ENCODE measurements at places on chromosomes 2 and 18. TPM values are rescaled to one million over a fixed set of nuclear protein-coding genes. Genes with fewer than 3 reads are reported as not detected.

The UGT1A10 gene
- total RNA-seq = not detected

The RTP5 gene
- not detected for total RNA-seq

The ACTG2 gene
- total RNA-seq = 191 TPM

The CYTIP gene
- 0.64 TPM for total RNA-seq

The MGAT4A gene
- 0.38 TPM for total RNA-seq

The RAB6D gene
- total RNA-seq = 0.10 TPM

The SAG gene
- total RNA-seq = not detected

The C1QL2 gene
- not detected for total RNA-seq

The ST8SIA3 gene
- total RNA-seq = not detected

The MPP4 gene
- total RNA-seq = 0.83 TPM

DNA sequence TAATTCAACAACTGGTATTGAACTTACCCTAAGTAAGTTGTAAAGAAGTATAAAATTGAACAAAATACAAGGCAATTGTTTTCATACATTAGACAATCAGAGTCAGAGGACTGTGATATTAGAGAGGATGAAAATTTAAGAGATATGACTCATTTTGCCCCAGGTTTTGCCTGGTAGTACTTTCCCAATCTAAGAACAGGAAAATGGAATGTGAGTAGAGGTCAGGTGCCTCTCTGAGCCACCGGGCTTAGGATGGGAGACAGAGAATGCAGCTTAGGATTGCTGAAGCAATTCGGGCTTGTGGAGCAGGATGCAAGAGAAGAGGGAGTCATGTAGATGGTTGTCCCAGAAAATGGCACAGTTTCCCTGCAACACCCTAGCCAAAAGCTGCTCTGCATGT, 219.7 kb upstream of the CHST9 start:
- H3K4me3 ChIP-seq = no peak overlapping the region
- H3K27me3 ChIP-seq = peaks cover 3% of the 10 kb centered on the region
- no peak overlapping the region for H3K27ac ChIP-seq
- DNase-seq = no peak

GRCh38 chr2:201118961-201119854, 3.2 kb downstream of the CFLAR start:
- H3K4me1 ChIP-seq = peaks cover 42% of the 10 kb centered on the region
- peak overlapping the region; percentile 98 for H3K27ac ChIP-seq
- H3K27me3 ChIP-seq = no peaks in the 10 kb centered on the region
- peak overlapping the region; percentile 89 for H3K4me3 ChIP-seq
- no peak for DNase-seq

DNA sequence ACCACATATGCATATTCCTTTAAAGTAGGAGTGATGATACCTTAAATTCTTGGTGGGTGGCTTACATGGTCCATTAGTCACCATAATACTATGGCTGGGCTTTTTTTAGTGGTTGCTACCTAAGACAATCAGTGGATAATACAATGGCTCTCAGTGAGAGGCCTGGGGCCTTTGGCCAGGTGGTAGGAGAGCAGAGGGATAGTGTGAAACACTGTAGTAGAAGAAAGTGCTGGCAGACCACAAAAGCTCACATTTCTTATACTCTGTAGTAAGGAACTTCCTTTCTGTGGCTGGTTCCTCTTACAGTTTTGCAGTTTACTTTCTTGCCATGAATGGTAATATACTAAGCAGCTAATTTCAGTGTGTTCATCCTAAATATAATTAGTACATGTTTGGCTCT, 583.5 kb downstream of the XIRP2 start:
- no peaks in the 10 kb centered on the region for H3K4me1 ChIP-seq
- no peak for DNase-seq
- no peak overlapping the region for H3K4me3 ChIP-seq
- H3K36me3 ChIP-seq = no peaks in the 10 kb centered on the region
- no peak overlapping the region for H3K27ac ChIP-seq

GRCh38 chr18:48917579-48918517, 32.9 kb downstream of the SMAD7 start:
- peak overlapping the region; percentile 77 for H3K27ac ChIP-seq
- H3K4me3 ChIP-seq = no peak overlapping the region

GRCh38 chr2:11310212-11310611, 34.2 kb downstream of the ROCK2 start:
- H3K27ac ChIP-seq = peak overlapping the region; percentile 86
- no peak overlapping the region for H3K4me3 ChIP-seq
- no peak for DNase-seq
- peaks cover 60% of the 10 kb centered on the region for H3K4me1 ChIP-seq
- no peaks in the 10 kb centered on the region for H3K27me3 ChIP-seq

GRCh38 chr2:9781252-9781651, 62.0 kb upstream of the TAF1B start:
- no peaks in the 10 kb centered on the region for H3K4me1 ChIP-seq
- no peaks in the 10 kb centered on the region for H3K36me3 ChIP-seq
- peaks cover 13% of the 10 kb centered on the region for H3K27me3 ChIP-seq
- no peak for DNase-seq

DNA sequence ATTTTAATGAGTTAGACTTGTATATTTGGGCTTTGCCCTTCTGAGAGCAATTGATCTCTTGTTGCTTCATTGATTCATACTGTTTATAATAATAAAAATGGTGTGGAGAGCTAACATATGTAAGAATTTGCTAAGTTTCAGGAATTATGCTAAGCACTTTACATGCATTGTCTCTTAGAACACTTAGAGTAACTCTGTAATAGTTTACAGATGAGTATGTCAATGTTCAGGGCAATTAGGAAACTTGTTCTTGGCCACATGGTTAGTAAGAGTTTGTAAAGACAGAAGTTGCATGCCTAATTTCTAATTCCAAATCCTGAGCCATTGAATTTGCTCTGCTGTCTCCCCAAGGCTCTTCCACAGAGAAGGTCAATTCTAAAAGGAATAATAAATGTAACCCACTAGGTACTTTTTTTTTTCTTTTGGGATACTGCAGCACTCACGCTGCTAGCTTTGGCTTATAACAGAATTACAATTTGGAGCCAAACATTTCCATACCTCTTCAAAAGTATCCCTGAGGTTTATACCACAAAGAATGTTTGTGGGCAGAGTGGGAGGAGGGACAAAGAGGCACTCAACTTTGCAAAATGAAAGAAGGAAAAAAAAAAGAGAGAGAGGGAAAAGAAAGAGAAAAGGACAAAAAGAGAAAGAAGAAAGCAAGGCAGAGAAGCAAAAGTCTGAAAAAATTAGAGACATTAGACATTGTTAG, 232.4 kb downstream of the CALCRL start:
- peaks cover 2% of the 10 kb centered on the region for H3K27me3 ChIP-seq
- no peaks in the 10 kb centered on the region for H3K36me3 ChIP-seq
- H3K4me1 ChIP-seq = no peaks in the 10 kb centered on the region
- H3K4me3 ChIP-seq = no peak overlapping the region

GRCh38 chr2:141601511-141602152, 529.2 kb downstream of the LRP1B start:
- no peaks in the 10 kb centered on the region for H3K27me3 ChIP-seq
- DNase-seq = no peak
- H3K4me3 ChIP-seq = no peak overlapping the region
- no peaks in the 10 kb centered on the region for H3K36me3 ChIP-seq

GRCh38 chr2:129565551-129566109, 413.8 kb upstream of the RAB6C start:
- H3K27me3 ChIP-seq = no peaks in the 10 kb centered on the region
- no peaks in the 10 kb centered on the region for H3K36me3 ChIP-seq
- DNase-seq = no peak
- H3K27ac ChIP-seq = no peak overlapping the region

DNA sequence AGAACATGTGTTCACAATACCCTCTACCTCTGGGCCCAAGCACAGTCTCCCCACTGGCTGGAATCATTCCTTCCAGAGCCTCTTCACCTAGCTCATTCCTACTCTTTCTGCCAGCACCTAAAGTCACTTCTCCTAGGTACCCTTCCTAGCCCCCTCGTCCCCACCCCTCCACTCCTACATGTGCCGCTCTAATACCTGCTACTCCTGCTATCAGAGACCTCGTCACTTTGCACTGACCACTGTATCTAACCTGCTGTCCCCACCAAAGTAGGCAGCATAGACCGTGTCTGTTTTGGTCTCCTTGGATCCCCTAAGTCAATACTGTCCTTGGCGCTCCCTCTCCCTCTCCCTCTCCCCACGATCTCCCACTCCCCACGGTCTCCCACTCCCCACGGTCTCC, 53.2 kb upstream of the PKDCC start:
- peaks cover 56% of the 10 kb centered on the region for H3K4me1 ChIP-seq
- no peak overlapping the region for H3K4me3 ChIP-seq
- DNase-seq = no peak
- no peaks in the 10 kb centered on the region for H3K27me3 ChIP-seq
- H3K27ac ChIP-seq = no peak overlapping the region

- peak overlapping the region; percentile 100 for H3K27ac ChIP-seq
- no peak for DNase-seq
- H3K4me1 ChIP-seq = peaks cover 32% of the 10 kb centered on the region
- H3K4me3 ChIP-seq = peak overlapping the region; percentile 99
- H3K27me3 ChIP-seq = no peaks in the 10 kb centered on the region
These were observed 403 bp downstream of the PNO1 start for GRCh38 chr2:68158134-68158447.

- no peak overlapping the region for H3K4me3 ChIP-seq
- no peak for DNase-seq
- H3K27ac ChIP-seq = no peak overlapping the region
- peaks cover 65% of the 10 kb centered on the region for H3K4me1 ChIP-seq
- H3K36me3 ChIP-seq = no peaks in the 10 kb centered on the region
- H3K27me3 ChIP-seq = no peaks in the 10 kb centered on the region
These were observed 117.5 kb downstream of the AGAP1 start for GRCh38 chr2:235611349-235611748.

DNA sequence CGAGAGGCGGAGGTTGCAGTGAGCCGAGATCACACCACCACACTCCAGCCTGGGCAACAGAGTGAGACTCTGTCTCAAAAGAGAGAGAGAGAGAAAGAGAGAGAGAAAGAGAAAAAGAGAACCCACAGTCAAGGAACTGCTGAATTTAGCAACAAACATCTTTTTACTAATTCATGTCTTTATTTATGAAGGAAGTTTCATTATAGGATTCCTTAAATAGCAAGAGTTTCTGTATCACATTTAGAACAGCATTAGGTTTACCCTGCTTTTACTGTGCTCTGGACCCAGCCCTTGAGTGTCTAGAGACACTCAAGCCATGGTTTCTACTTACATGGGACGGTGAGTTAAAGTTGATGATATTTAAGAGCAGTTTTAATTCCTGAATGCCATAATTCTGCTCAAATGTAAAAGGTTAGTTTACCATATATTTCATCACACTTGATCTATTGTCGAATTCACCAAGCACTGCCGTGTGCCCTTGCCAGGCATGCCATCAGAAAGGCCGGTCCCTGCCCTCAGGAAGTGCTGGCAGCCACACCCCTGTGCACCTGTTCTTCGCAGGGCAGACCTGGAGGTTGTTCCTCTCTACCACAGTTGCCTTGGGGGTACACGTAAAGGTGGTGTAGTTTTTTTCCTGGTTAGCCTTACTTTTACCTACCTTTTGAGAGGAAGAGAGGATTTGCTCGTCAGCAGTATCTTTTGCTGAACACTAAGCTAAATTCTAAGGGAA, 153.3 kb downstream of the LDLRAD4 start:
- H3K27ac ChIP-seq = no peak overlapping the region
- H3K4me3 ChIP-seq = no peak overlapping the region
- H3K4me1 ChIP-seq = peaks cover 12% of the 10 kb centered on the region
- H3K36me3 ChIP-seq = no peaks in the 10 kb centered on the region
- no peaks in the 10 kb centered on the region for H3K27me3 ChIP-seq

GRCh38 chr2:8549273-8549922, 132.5 kb upstream of the ID2 start:
- no peaks in the 10 kb centered on the region for H3K27me3 ChIP-seq
- DNase-seq = no peak
- H3K27ac ChIP-seq = no peak overlapping the region
- H3K4me1 ChIP-seq = peaks cover under 1% of the 10 kb centered on the region
- H3K36me3 ChIP-seq = no peaks in the 10 kb centered on the region

Measured in osteocyte (in vitro differentiated cells).